Activated T-helper 1 cell treated with anti-CD3 and anti-CD28 coated beads, Interleukin-12 subunit alpha, Interleukin-12 subunit beta, Interleukin-2, Interleukin-4 antibody, amounts not matched to agents 30 ng/mL and 10 ng/mL and 1 ng/mL, durations not matched to agents 14 hours and 24 hours and 36 hours (primary cell): ENCODE measurements at places on chromosomes 5 and 9. TPM values are rescaled to one million over a fixed set of nuclear protein-coding genes. Genes with fewer than 3 reads are reported as not detected.

- no peak for DNase-seq
Observed at GRCh38 chr5:87410931-87411330, 1.8 kb downstream of the CCNH start.

DNA sequence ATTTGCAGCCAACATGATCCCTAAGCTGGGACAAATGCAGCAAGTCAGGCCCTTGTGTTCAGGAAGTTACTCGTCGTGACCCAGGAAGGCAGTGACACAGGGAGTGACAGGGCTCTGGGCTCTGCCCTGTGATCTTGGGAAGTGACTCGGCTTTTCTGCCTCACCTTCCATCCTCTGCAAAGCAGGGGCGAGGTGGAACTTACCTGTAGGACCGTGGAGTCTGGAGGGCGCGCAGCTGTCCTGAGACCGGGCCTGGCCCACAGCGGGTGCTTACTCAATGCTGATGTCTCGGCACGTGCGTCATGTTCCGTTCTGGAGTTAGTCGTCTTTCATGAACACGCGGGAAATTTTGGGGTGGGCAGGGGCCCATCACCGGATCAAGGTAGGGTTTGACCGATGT is 22.8 kb upstream of the LPCAT1 start:
- no peak for DNase-seq

GRCh38 chr9:114851306-114851705 is 45.5 kb upstream of the TNFSF15 start:
- no peak for DNase-seq

GRCh38 chr9:121574774-121575519 is 75.3 kb upstream of the GGTA1 start:
- no peak for DNase-seq

- no peak for DNase-seq
Observed at GRCh38 chr9:93635186-93636107, 59.1 kb downstream of the PHF2 start.

GRCh38 chr9:77457916-77458592 is 190.1 kb downstream of the GNA14 start:
- DNase-seq, result peak; percentile 56

DNA sequence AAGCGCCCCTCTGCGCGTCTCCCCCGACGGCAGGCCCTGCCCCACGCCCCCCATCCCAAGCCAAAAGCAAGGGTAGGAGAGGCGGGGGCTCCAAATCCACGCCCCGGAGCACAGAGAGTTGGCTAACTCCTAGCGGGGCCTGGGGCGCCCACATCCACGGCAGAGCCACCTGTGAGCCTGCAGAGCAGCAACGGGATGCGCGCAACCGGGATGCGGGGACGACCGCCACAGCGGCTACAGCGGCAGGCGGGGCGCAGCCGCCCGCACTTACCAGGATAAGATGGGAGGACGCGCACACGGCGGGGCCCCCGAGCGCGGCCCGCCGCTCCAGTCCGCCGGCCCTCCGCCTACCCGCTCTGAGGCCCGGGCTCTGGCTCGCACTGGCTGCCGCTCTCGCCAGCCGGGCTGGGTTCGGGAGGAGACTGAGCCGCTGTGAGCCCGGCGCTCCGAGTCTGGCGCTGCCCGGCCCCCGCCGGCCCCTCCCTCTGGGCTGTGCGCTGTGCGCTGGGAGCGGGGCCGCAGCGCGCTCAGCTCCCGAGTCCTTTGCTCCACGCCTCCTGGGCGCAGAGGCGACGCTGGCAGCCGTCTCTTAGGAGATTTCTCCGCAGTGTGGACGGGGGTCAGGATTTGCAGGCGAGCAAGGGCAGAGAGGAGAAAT is at the start of gene SLC24A2:
TSS of gene SLC24A2 (minus strand) at position 424 of the 658 bp plus-strand sequence.
- no peak for DNase-seq

The TRPM3 gene
- not detected in 2 replicates for total RNA-seq

The CTXN3 gene
- not detected in 2 replicates for total RNA-seq

DNA sequence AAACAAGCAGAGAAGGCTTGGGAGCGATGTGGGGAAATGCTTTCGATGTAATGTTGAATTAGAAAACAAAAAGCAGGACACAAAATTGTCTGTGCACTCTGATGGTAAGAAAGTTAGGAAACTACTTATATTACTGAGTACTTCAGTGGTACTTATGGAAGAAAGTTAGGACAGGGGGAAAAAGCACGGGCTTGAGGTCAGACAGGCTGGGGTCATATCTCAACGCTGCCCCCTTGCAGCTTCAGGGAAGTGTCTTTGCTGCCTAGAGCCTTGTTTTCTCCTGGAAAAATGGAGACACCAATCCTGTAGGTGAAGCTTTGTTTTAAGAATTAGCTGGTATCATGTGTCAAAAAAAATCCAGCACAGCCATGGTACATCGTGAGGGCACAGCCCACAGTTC is 23.0 kb downstream of the NEURL1B start:
- DNase-seq, result no peak

DNA sequence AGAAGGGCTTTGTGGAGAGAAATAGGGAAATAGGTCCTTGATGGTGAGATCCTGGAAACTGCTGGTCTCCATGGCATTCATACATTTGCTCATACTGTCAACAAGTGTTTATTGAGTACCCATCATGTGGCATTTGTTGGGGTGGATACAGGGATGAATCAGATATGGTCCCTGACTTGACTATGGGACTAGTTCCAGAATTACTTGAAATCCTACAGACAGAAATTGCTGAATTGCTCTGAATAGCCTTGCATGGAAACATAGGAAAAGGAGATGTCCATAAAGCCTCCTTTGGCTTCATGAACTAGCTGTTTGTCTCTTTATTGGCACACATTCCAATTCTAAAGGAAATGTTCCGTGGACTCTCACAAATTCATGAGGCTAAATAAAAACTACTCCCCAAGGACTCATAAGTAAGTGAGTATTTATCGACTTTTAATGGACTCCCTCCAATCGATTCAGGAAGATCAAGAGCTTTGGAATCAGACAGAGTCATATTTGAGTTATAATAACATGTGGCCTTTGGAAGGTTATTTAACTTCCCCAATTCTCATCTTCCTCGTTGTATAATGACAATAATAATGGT is 122.4 kb upstream of the C6 start:
- no peak for DNase-seq

GRCh38 chr5:123803359-123803758 is 291.4 kb downstream of the CSNK1G3 start:
- no peak for DNase-seq

- DNase-seq, result no peak
Observed at GRCh38 chr5:14366763-14367162, 214.8 kb upstream of the OTULINL start.

The ABLIM3 gene
- total RNA-seq, result not detected in 2 replicates

The PTRH1 gene
- 22.9 and 23.5 TPM in 2 replicates for total RNA-seq

The COL23A1 gene
- not detected in 2 replicates for total RNA-seq

The MAMDC4 gene
- 18.2 and 23.6 TPM in 2 replicates for total RNA-seq

GRCh38 chr5:117103703-117104102 is 529.1 kb upstream of the SEMA6A start:
- no peak for DNase-seq

DNA sequence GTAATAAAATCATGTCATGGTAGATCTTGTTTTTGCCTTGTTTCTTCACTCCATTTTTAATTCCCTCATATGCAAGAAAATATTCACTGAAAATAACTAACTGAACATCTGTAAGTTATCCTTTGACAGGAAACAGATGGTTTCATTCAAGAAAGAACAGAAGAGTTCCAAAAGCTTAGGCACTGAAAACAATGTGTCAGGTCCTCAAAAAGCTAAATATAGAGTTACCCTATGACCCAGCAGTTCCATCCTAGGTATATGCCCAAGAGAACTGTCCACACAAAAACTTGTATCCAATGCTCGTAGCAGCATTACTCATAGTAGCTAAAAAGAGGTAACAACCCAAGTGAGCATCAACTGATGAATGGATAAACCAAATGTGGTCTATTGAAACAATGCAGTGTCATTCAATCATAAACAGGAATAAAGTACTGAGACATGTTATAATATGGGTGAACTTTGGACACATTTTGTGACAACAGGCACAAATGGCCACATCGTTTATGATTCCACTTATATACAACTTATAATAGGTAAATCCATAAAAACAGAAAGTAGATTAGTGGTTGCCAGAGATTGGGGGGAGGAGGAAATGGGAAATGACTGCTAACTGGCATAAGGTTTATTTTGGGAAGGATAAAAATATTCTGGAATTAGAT is 231.0 kb downstream of the FRMD3 start:
- DNase-seq, result no peak

DNA sequence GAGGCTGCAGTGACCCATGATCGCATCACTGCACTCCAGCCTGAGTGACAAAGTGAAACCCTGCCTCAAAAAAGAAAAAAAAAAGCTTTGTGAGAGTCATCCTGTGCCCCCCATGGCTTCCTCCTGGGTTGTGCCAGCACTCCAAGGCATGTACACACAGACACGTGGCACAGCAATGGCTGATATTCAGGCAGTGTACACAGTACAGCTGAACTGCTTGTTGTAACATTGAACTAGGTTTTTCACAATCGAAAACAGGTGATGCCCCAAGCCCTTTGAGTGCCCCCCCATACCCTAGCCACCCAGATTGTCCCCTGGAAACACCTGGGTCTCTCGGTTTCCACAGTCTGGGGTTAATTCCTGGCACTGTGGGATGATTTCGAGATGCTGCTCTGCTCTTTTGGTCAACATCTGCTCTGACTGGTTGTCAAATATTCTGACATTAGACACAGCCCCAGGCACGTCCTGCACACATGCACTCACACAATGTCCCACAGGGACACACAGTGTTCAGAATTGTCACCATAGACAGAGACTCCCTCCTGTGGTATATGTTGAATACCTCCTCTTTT is 9.2 kb downstream of the SPINK4 start:
- DNase-seq, result no peak

The SLIT3 gene
- total RNA-seq, result 0.03 and 0.20 TPM in 2 replicates

DNA sequence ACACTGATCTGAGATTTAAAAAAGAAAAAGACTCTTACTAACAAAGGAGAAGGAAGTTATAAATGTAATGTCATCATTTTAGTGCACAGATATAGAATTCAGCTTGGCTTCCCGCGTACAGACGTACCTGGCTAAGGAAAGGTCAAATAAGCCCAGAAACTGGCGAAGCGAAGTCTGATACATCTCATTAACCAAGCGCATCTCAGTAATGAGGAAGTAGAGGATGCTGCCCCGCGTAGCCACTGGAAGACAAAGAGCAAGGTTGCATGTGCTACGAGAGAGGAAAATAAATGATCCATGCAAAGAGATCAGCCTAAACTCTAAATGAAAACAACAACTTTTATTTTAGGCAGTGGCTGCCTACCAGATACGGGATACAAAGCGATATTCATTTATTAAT is 208.8 kb downstream of the DNAH5 start:
- no peak for DNase-seq

The PDZD2 gene
- not detected in 2 replicates for total RNA-seq

DNA sequence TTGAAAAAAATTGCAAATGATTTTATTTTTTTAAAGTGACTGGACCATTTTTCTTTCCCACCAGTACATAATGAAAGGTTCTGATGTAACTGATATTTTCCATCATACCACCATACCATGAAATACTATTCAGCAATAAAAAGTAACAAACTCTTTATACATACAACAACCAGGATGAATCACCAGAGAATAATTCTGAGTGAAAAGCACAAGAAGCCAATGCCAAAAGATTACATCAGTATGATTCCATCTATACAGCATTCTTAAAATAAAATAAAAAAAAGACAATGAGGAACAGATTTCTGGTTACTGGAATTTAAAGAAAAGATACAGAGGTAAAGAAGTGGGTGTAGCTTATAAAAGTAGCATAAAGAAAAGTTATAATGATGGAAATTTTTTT is 423.7 kb upstream of the ST8SIA4 start:
- DNase-seq, result no peak

DNA sequence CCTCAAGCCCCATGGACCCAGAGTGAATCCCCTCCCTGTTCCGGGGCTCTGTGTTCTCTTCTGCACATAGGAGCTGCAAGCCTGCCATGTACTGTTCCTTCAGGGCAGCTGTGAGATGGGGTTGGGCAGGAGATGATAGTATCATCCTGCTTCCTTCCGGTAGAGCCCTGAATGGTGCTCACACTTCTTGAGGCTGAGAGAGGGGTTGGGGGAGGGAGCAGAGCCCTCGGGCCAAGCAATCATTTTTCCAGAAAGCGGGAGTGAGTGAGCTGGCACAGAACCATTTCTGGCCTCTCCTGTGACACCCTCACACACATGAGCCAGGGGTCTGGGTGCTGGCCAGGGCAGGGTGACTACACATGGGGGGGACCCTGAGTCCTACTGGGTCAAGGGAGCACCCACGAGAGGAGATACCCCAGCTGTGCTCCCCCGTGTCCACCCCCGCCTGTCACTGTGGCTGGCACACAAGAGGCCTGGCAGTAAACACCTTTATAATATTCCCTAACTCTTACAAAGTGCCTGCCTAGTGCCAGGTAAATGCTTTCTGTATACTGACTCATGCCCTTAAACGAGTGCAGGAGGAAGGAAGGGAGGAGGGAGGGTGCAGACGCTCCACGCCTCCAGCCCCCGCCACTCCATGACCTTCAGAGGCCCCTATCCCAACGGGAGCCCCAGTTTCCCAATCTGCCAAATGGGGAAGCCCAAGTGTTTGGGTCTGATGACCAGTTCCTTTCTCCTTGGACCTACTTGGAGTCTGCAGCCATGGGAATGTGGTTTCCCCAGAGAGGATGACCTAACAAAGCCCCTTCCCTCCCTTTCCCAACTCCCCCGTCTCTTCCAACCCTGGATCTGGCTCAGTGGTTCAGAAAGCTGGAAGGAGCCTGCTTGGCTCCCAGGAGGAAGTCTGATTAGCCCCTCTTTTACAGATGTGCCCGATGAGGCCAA is 15.5 kb downstream of the AKNA start:
- DNase-seq, result peak; percentile 47

DNA sequence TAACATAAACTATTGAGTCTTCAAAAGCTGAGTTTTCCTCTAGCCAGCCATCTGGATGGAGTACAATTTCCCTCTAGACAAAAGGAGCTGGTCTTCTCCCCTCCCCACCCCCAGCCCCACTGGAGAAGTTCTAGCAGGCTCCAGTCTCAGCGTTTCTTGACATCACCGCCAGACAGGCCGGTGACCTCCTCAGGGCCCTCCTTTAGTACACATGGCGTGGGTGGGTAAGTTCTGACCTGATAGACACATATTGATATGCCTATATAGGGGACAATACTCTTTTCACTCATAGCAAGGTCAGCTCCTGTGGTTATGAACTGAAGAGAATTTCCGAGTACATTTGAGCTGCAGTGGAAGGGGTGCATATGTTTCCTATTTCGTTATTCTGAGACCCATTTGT is 27.2 kb downstream of the DNAI1 start:
- DNase-seq, result no peak

GRCh38 chr5:124234770-124235562 is 511.5 kb downstream of the ZNF608 start:
- DNase-seq, result no peak

DNA sequence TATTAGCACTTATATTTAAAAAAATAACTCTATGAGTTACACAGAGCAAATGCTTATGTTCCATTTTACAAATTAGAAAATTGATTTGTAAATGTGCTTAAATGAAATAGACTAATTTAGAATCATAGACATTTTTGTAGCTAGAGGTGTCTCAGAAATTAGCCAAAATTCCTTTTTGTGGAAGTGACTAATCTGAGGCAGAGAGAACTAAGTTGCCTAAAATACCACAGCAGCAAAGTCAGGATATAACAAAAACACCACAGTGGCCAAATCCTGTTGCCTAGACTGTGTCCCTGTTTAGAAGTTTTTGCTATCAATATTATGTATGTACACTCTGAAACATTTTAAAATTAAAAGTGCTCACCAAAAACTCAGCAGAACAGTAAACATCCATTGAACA is 18.7 kb downstream of the ADAMTSL1 start:
- no peak for DNase-seq

GRCh38 chr9:130944510-130945058 is 5.5 kb upstream of the FIBCD1 start:
- no peak for DNase-seq
